ENCODE measurements at places on chromosomes 3 and 15. TPM values are rescaled to one million over a fixed set of nuclear protein-coding genes. Genes with fewer than 3 reads are reported as not detected.

GRCh38 chr3:44031387-44032380 is 210.0 kb upstream of the TOPAZ1 start:
- DNase-seq: no peak

DNA sequence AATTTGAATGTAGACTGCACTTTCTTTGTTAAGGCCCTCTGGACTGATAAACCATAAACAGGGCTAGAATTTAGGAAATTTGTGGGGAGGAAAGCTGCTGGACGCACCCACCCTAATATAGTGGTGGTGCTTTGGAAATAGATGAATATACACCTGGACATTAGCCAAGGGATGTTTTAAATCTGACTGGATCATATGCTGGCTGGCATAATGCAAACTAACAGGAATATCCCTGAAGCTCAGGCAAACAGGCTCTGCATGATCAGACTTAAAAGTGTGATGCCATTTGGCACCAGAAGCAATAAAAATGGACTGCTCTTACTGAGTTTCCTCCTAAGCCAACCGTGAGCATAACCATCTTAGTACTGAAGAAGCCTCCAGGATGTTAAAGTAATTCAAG is 465.8 kb upstream of the ROBO1 start:
- DNase-seq: no peak

GRCh38 chr3:188041193-188041592 is 112.8 kb upstream of the LPP start:
- DNase-seq: no peak

DNA sequence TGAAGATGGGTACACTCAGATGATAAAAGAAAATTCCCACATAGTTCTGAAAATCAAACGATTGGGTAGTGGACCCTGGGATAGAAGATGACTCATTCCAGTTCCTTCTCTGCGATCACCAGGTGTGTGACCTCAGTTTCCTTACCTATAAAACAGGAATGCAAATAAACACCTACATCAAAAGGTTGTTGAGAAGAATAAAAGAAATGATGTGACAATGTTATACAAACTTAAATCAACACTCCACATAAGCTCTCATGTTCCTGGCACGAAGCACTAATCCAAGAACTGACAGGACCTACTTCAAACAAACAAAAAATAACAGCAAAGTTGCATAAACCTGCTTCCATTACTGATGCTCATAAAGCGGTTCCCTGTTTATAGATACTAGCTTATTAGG is 69.2 kb downstream of the RORA start:
- DNase-seq: no peak

DNA sequence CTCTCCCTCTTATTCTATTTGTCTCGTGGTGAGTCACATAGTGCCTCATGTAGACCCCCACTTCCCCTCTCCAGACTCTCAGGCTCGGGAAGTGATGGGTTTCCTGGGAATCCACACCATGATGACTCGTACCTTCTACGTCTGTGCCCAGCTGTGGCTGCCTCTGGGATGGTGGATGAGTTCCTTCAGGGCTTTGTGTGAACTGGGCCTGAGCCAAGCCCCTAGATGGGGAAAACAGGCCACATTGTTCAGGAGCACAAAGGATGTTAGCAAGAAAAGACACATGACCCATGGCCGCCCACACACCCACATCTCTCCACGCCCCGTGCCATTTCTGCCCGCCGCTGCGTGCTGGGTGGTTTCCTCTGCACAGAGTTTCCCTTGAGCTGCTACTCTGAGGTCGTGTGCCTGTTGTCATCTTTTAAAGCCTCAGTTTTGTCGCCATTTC is 10.5 kb downstream of the ISG20 start:
- no peak for DNase-seq

Gene LRRC34
- total RNA-seq: 1.0 TPM

Gene GATM
- 27.8 TPM for total RNA-seq

- DNase-seq: no peak
Observed at GRCh38 chr3:9022305-9023225, 59.3 kb upstream of the RAD18 start.

- no peak for DNase-seq
Observed at GRCh38 chr3:16883723-16884083, 1.1 kb upstream of the PLCL2 start.

Gene CEMIP
- total RNA-seq: 7.5 TPM

DNA sequence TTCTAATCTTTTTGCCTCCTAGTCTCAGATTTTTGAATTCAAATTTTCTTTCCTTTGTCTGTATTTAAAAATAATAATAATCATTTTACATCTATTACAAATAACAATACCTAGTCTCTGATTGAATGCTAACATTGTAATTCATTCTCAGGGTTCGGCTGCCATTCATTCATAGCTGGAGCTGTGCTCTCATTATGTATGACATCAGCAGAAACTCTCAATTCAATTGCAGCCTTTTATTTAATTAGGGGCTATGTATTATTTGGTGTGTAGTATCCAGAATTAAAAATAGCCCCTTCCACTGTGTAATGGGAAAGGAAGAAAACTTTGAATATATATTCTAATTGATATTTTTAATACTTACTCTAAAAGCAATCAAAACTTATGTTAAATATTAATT is 270.4 kb upstream of the MDFIC2 start:
- DNase-seq: no peak

Gene KIF23
- total RNA-seq: 3.3 TPM
